Stimulated activated CD8-positive, alpha-beta memory T cell treated with anti-CD3 and anti-CD28 coated beads, Interleukin-12 subunit alpha, Interleukin-12 subunit beta, amount 100 ng/mL, for 4 hours (primary cell): ENCODE measurements at places on chromosomes 7 and 10.

DNA sequence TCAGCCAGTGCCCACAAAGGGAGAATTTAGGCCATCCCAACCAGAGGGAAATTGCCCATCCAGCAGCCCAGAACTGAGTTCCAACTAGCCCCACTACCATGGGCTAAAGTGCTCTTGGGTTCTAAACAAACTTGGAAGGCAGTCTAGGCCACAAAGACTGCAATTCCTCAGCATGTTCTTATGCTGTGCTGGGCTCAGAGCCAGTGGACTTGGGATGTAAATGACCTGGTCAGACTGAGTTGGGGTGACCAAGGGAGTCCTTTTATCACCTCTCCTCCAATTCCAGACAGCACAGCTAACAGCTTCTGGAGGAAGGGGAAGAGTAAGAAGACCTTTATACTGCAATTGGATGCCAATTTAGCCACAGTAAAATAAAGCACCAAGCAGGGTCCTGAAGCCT, 607.2 kb upstream of the KCND2 start:
- DNase-seq = no peak

GRCh38 chr10:104676874-104677273, 35.8 kb downstream of the SORCS3 start:
- no peak for DNase-seq

- no peak for DNase-seq
These were observed 63.7 kb upstream of the AOAH start for GRCh38 chr7:36787933-36788378.

GRCh38 chr7:51314726-51315125, 1.9 kb downstream of the COBL start:
- no peak for DNase-seq

DNA sequence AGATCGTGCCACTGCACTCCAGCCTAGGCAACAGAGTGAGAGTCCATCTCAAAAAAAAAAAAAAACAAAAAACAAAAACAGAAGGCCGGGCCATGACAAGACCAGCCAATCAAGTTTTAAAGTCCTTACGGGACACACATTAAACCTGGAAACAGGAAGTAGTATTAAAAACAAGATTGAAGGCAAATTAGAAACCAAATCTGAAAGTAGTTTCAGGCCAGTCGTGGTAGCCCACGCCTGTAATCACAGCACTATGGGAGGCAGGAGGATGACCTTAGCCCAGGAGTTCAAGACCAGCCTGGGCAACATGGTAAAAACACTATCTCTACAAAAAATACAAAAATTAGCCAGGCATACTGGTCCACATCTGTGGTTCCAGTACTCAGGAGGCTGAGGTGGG, 18.1 kb downstream of the PSAP start:
- no peak for DNase-seq

- no peak for DNase-seq
These were observed 123.4 kb upstream of the CALCR start for GRCh38 chr7:93697901-93698300.

GRCh38 chr10:78706726-78707540, 361.8 kb upstream of the ZMIZ1 start:
- DNase-seq = no peak

- DNase-seq = no peak
These were observed 104.4 kb upstream of the ANLN start for GRCh38 chr7:36285276-36285675.

DNA sequence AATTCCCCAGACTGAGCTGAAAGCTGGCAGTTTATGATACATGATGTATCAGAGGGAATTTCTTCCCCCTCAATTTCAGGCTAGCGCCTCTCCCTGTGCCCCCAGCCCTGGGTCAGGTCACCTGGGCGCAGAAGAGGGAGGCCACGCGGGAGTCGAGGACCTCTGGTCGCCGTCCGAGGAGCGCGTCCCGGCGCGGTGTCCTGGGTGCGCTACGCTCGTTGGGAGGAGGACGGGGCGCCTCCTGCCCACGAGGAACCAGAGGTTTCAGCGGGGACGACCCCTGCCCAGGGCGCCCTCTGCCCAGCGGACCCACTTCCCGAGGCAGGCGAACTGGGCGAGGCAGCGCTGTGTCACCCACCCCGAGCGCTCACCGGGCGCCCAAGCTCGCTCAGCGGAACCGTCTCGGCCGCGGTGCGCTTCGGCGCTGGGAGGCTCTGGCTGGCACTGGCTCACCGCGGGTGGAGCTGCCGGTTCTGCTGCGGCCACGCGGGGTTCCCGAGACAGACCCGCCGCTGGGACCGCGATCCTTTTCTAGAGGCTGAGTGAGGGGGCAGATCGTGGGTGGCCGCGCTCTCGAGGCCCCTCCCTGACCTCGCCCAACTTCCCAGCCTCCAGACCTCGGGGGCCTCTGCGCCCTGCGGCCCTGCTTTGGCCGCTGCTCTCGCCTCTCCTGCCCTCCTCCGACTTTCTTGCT, at the start of gene FAM237B:
TSS of gene FAM237B (minus strand) at position 504 of the 694 bp plus-strand sequence. CDS start 1,556 bp downstream, outside the sequence.
- no peak for DNase-seq

GRCh38 chr10:132715776-132716680, 69.9 kb downstream of the NKX6-2 start:
- DNase-seq = no peak

GRCh38 chr10:70578371-70578947, 24.1 kb downstream of the PRF1 start:
- DNase-seq = peak; percentile 41

GRCh38 chr10:116747325-116747724, 5.0 kb upstream of the HSPA12A start:
- DNase-seq = no peak

GRCh38 chr10:75977139-75977538, 545.7 kb downstream of the LRMDA start:
- DNase-seq = no peak

DNA sequence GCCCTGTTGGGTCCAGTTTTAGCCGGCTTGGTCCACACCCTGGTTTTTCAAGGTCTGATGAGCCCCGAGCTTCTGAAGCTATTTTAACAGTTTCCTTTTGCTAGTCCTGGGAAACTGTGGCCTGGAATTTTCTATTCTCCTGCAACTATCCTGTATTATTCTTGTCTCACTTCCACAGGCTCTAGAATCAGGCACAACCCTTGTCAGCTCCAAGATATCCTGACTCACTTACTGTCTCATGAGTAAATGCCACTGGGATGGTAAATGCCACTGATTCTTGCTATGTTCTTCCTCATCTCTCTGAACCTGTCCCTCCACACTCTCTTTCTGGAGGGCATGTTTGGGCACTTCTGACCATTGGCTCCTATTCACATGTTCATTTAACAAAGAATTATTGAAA, 611.5 kb upstream of the IGFBP3 start:
- no peak for DNase-seq

DNA sequence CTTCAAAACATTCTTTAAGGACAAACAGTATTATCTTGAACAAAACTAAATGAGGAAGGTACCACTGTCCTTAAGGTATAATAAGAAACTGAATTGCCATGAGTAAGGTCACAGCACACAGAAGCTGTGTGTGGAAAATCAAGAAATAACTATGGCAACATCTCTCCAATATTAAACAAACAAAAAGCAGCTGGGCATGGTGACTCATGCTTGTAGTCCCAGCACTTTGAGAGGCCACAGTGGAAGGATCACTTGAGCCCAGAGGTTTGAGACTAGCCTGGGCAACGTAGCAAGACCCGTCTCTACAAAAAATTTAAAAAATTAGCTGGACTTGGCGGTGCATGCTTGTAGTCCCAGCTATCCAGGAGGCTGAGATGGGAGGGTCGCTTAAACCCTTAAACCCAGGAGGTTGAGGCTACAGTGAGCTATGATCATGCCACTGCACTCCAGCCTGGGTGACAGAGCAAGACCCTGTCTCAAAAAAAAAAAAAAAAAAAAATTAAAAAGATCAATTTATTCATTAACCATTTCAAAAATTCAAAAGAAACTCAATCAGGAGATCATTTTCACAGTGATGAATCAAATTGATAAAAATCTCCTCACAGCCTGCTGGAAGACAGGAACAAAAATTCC, 195.4 kb downstream of the SKIDA1 start:
- DNase-seq = no peak

- no peak for DNase-seq
These were observed 178.6 kb downstream of the EMX2 start for GRCh38 chr10:117720931-117721835.

DNA sequence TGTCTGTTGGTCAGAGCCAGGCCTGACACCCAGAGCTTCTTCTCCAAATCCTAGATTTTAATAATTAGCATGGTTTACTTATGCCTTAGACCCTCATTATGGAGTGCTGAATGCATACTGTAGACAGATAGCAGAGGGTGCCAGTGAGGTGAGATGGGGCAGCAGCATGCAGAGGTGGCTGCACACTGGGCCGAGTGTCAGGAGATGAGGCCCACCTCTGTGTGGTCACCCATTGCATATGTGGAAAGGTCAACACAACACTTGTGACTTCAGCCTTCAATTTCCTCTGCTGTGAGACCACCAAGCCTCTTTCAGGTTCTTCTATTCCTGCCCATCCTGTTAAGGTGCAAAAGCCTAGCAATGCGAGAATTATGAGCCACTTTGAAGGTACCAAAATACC, 39.7 kb upstream of the NMT2 start:
- DNase-seq = no peak

DNA sequence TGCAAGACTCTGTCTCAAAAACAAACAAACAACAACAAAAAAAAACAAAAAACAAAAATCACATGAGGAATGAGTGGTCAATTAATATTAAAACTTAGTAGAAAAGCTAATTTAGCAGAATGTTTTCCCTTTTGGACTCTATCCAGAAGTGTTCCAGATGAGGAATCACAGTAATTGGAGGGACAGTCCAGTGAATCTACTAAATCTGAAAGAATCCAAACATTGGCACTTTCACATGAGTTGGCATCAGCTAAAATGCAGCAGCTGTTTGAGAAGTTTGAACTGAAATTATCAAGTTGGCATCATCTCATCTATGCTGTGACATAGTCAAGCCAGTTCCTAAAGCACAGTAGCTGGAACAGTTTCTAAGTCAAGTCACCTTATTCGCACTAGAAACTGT, 367.8 kb downstream of the PPP1R3A start:
- DNase-seq = no peak

GRCh38 chr7:30871655-30872054, 40.0 kb upstream of the AQP1 start:
- DNase-seq = no peak

- no peak for DNase-seq
These were observed 122.3 kb downstream of the SVIL start for GRCh38 chr10:29512425-29512974.

GRCh38 chr10:27643301-27643700, 102.3 kb downstream of the MKX start:
- no peak for DNase-seq
